ENCODE measurements at places on chromosomes 16 and 17.

GRCh38 chr17:49969795-49970389 is 902 bp downstream of the DLX4 start:
- DNase-seq: no peak

DNA sequence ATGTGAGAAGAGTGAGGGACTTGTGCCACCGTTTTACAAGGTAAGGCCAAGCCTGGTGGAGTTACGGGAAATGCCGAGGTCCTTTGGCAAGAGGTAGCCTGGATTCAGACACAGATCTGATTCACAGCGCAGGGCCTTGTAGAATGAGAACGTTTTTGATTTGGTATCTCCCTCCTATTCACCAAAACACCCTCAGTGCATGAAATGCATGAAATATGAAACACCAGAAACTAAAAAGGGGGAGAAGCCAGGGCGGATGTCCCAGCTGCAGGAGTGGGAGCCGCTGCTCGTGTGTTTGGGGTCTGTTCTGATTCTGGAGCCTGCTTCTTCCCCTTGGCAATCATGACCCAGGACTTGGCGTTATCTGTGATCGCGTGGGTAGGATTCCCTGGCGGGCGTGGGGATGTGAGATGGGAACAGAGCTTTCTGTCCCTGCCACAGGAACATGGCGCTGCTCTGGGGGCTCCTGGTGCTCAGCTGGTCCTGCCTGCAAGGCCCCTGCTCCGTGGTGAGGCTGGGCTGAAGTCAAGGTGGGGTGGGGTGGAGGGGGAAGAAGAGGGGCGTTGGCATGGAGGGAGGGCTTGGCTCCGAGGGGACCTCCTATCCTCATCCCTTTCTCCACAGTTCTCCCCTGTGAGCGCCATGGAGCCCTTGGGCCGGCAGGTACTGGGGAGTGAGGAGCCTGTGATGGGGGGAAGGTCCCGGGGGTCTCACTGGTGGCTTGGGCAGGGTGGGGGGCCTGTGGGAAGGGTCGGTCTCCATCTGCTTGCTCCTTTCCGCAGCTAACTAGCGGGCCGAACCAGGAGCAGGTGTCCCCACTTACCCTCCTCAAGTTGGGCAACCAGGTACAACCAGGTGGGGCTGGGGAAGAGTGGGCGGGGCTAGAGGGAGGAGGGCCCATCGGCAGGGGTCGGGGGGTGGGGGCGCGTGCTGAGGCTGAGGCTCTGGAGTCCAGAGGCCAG is 2.2 kb downstream of the SERPINF2 start:
- no peak for DNase-seq

DNA sequence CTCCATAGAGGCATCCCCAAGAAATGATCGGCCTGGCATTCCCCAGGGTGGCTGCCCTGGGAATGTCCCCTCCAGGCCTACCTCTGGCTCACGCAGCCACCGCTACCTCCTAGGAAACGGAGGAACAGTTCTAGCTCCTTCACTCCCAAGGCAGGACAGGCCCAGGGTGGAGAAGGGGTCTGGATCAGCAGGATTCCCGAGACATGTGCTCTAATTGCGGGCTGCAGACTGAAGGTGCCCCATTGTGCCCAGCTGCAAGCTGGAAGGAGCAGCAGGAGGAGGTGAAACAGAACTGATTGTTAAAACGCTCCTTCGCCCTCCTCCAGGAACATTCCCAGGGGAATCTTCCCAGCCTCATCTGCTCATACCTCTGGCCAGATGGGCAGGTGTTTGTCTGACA is 40.8 kb downstream of the SCNN1G start:
- DNase-seq: no peak

DNA sequence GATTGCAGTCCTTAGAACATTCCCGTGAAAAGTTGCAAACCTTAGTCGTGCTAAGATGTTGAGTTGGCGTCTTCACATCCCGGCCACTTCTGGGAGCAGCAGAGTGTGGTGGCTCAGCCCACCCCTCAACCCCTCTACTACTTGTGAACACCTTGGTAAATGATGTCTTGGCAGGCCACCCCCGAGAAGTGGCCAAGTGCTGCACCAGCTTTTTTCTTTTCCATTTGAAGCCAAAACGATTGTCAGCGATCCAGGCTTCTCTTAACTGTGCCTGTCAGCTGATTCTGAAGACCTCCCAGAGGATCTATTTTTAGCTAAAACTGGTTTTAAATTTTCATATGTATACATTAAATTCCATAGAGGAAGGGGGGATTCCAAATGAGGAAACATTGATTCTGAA is 247.5 kb downstream of the CDH13 start:
- no peak for DNase-seq

- DNase-seq: no peak
Observed at GRCh38 chr16:64153718-64154117, 968.1 kb downstream of the CDH11 start.

DNA sequence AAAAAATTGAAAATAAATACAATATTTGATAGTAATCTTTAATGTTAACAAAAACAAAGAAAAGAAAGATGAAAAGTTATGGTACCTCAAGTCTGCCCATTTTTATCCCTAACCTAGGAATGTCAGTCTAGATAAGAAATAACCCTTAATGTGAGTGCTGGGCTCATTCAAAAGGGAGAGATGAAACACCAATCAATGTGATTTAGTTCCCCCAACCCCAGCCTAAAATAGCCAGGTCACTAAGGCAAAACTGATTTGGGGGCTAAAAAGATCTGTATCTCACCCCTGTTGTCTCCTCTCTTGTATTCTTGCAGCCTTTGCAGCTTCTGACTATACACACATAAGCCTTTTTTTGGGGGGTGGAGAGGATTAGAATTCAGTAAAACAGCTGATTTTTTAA is 3.2 kb upstream of the IGF2BP1 start:
- DNase-seq: no peak

DNA sequence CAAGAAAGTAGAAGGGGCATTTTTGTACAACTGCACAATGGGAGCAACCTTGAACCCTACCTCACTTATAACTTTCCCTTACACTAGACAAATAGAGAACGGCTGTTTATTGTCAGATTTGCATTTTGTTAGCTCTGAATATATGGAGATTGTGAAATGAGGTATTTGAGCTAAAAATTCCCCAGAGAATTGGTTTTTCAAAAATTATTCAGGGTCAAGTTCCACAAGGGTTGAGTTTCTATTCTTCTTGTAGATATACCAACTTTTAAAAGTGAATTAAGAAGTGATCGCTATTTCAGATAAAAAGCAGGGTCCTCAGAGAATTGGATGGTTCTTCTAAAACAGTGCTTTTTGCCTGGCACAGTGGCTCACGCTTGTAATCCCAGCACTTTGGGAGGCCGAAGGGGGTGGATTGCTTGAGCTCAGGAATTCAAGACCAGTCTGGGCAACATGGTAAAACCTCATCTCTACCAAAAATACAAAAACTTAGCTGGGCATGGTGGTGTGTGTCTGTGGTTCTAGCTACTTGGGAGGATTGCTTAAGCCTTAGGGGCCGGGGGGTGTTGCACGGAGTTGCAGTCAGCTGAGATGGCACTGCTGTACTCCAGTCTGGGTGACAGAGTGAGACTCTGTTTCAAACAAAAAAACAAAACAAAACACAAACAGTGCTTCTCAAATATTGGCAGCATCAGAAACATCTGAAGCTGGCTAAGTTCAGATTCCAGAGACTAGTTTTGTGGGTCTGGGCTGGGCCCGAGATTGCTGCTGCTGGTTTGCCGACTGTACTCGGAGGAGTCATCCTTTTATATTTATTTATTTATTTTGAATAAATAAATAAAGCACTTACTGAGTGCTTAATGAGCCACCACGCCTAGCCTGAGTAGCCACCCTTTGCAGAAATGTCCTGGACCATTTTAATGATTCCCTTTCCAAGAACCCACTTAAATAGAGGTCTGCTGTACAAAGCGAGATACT is 50.9 kb downstream of the PECAM1 start:
- no peak for DNase-seq

DNA sequence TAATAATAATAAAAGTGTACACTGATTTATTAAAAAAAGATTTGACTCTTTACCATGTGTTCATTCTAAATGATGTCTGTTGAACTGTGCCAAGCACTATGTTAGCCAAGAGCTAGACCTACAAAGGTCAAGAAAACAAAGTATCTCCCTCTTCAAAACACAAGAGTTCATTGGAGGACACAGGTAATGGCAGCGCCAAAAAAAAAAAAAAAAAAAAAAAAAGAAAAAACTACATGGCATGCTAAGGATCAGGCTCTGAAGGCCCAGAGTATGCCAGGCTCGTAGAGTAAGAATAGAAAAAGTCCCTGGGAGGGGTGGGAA is 35.2 kb downstream of the CYTH1 start:
- no peak for DNase-seq

DNA sequence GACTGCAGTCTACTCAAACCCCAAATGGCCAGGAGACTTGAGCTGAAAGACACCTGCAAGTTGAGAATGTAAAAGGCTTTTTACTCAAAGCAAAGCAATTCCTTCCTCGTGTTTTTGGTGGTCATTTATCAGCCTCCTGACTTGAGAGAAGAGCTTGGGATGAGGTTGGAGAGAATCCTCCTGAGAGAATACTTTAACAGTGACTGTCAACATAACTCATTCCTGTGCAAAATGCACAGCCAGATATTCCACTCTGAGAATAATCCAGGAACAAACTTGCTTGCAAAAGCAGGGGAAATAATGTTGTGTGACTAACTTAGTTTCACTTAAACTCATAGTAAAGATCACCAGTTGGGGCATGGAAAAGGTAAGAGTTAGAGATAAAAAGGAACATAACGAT is 53.4 kb downstream of the SNTB2 start:
- DNase-seq: no peak

Measured in HAP-1 (cell line).